ENCODE measurements at places on chromosomes 5 and 9.

DNA sequence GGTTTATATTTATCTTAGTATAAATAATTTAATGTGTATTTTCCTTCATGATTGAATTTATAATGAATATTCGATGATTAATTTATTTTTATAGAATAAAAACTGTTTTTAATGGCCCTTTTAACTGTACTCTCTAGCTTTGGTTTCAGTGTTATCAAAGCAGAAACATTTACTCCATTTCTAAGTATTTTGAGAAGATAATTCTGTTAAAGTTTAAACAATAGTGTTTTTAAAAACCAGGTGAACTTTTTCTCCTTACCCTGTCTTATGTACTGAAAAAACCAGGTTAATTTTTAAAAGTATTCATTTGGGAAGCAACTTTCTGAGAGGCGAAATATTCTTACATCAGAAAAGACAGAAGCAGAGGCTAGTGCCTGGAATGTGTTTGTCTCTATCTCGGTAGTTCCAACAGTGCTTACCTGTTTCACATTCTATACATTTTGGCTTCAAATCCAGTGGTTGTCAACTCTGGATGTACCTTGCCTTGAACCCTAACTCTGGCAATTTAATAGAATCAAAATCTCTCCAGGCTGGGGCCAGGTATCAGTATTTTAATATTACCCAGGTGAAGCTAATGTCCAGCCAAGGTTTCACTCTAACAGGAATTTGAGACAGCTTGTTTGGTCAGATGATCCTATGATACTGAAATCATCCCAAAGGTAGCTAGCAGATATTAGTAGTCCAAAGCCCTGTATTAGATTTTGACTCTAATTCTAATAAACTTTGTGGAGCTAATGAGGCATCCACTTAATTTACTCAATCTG is 434.4 kb downstream of the PDE4D start:
- no peak for DNase-seq

- DNase-seq, result no peak
Observed at GRCh38 chr5:12242950-12243888, 339.0 kb upstream of the CTNND2 start.

DNA sequence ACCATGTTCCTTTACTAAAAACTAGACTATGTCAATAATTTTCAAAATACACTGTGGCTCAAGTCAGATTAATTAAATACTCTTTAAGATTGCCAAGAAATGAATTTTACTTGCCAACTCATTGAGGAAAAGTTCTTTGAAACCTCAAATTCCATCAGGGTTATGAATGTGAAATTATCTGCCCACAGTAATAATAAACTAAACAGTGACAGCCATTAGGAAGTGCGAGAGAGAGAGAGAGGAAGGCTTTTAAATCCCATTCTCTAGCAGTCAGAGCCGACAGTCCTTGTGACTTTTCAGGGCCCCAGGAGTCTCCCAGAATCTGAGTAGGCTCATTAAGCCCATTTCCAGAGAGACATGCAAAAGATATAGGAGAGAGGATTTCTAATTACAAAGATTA is 236.1 kb downstream of the MARCHF11 start:
- DNase-seq, result no peak

GRCh38 chr5:40826489-40827187 is 8.4 kb downstream of the RPL37 start:
- no peak for DNase-seq

- no peak for DNase-seq
Observed at GRCh38 chr5:158292981-158293380, 434.0 kb upstream of the CLINT1 start.

- no peak for DNase-seq
Observed at GRCh38 chr5:56514245-56514644, 281.1 kb upstream of the ANKRD55 start.

GRCh38 chr5:175696139-175696854 is 38.4 kb downstream of the HRH2 start:
- no peak for DNase-seq

- no peak for DNase-seq
Observed at GRCh38 chr9:137406876-137407589, 15.9 kb downstream of the EXD3 start.

DNA sequence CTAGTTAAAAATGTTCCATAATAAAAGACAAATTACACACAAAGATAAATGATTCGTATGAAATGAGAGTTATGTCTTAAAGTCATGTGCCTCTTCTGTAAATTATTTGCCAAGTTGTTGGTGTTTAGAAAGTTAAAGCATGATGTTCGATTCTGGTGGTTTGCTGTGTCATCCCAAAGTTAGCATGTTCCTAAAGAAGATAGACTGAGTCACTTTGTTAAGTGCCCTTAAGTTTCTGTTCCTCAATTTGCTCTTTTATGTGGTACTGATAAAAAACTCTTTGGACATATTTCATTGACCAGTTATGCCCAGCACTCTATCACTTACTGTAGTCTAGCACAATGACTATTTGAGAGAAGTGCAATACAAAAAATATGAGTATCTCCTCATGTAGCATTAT is 366.9 kb upstream of the ZNF608 start:
- no peak for DNase-seq

DNA sequence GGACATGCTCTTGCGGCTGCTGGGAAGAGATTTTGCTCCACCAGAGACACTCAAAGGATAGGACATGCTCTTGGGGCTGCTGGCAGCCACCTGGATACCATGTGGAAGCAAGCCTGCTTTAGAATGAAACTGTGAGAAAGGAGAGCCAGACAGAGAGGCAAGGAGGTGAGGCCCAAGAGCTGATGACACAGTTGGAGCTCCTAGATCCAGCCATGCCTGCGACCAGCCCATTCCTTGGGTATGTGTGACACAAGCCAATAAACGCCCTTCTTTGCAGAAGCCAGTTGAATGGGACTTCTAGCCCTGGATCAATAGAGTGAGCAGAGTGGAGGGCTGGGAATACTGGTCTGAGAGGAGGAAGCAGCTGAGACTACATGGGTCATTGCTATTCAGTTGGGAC is 69.6 kb downstream of the SMIM23 start:
- no peak for DNase-seq

Measured in forelimb muscle (tissue), 1 donor.